Neural progenitor cell (in vitro differentiated cells): ENCODE measurements at places on chromosomes 7 and 10.

GRCh38 chr10:121899727-121900126 lies 28.1 kb downstream of the ATE1 start:
- no peak overlapping the region for H3K4me3 ChIP-seq
- H3K27me3 ChIP-seq = no peaks in the 10 kb centered on the region
- no peak overlapping the region for H3K27ac ChIP-seq
- H3K4me1 ChIP-seq = no peaks in the 10 kb centered on the region
- no peak for DNase-seq

DNA sequence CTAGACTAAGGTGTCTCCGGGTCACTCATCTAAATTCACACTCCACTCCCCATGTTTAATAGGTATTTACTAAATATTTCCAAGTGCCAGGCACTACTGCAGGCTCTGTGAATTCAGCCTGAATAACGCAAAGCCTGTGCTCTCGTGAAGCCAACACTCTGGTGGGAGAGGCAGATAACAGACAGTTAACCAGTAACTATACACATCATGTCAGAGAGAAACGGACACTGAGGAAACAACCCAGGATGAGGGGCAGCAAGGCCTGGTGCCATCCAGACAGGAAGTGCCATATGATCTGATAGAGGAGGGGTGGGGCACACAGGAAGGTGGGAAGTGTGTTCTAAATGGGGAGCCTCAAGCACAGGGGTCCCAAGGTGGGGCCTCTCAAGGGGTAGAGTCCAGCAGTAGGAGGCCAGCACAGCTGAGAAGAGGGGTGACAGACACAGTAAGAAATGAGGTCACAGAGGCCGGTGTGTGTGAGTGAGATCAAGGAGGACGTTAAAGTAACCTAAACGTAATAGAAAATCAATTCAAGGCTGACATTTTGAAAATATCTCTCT lies 85.3 kb downstream of the LARP4B start:
- H3K27me3 ChIP-seq = no peaks in the 10 kb centered on the region
- no peak overlapping the region for H3K4me3 ChIP-seq
- H3K4me1 ChIP-seq = no peaks in the 10 kb centered on the region
- H3K36me3 ChIP-seq = peaks cover 14% of the 10 kb centered on the region

- H3K4me3 ChIP-seq = no peak overlapping the region
- H3K4me1 ChIP-seq = no peaks in the 10 kb centered on the region
- no peaks in the 10 kb centered on the region for H3K36me3 ChIP-seq
- no peaks in the 10 kb centered on the region for H3K27me3 ChIP-seq
- no peak overlapping the region for H3K27ac ChIP-seq
Observed at GRCh38 chr10:32489901-32490300, 44.0 kb downstream of the CCDC7 start.

DNA sequence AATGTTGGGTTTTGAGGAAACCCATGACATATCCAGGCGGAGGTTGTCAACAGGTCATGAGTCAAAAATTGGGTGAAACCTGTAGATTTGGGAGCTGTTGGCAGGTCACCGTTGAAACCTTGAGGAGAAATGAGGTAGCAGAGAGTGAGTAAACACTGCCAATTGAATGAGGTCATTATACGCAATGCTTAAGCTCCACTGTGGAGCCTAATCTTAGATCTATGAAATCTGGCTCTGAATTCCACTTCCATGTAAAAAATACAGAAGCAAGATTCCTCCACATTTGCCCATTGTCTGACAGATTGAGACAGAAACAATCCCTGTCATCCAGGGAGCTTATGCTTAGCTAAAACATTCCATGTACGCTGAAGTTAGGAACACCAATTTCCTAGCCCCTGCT lies 76.0 kb upstream of the IL6 start:
- no peak for DNase-seq
- peaks cover 6% of the 10 kb centered on the region for H3K4me1 ChIP-seq
- H3K4me3 ChIP-seq = no peak overlapping the region
- H3K36me3 ChIP-seq = no peaks in the 10 kb centered on the region
- no peaks in the 10 kb centered on the region for H3K27me3 ChIP-seq

DNA sequence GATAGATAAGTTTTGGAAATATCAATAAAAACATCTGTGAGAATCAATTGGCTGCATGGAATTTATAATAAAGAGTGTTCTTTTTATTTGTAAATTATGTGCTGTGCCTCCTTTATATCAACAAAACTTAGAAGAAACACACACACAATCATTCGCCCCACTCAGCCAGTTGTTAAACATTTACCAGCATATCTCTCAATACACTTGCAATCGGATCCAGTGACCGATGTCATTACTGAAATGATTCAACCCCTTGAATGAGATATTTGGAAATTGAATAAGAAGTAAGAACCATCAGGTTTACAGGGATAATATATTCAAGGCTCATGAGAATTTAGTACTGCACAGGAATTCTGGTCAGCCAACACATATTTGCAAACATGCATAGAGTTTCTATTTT lies 35.6 kb downstream of the TAF3 start:
- no peak for DNase-seq
- H3K27ac ChIP-seq = no peak overlapping the region
- peaks cover 10% of the 10 kb centered on the region for H3K4me1 ChIP-seq
- H3K36me3 ChIP-seq = no peaks in the 10 kb centered on the region
- H3K27me3 ChIP-seq = no peaks in the 10 kb centered on the region

DNA sequence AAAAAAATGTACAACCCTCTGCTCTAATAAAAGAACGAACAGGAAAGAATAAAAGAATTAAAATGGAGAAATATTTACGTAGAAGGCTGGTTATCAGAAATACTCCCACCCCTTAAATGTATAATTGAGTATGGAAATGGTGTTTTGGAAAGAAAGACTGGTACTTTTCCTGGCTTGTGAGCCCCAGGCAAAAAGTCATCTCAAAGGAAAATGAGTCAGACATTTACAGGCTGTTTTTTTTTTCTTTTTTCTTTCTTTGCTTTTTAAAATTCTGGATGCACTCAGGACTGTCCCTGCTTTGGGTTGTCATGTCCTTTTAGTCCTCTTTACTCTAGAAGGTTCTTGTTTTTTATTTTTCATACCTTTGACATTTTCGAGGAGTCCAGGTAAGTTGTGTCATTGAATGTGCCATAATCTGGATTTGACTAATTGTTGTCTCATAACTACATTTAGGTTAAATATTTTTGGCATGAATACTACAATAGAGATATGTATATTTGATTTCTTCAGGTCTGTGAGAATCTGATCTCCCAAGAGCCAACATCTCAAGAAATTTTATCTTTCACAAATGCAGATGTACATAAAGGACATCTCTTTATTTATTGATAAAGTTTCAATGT lies 313.0 kb upstream of the GLI3 start:
- H3K27me3 ChIP-seq = no peaks in the 10 kb centered on the region
- no peak overlapping the region for H3K4me3 ChIP-seq

- peaks cover 16% of the 10 kb centered on the region for H3K4me1 ChIP-seq
- no peaks in the 10 kb centered on the region for H3K36me3 ChIP-seq
- H3K27me3 ChIP-seq = no peaks in the 10 kb centered on the region
- peak overlapping the region; percentile 72 for H3K4me3 ChIP-seq
Observed at GRCh38 chr7:98398567-98399372, 2.1 kb downstream of the BAIAP2L1 start.

- H3K4me3 ChIP-seq = no peak overlapping the region
- H3K4me1 ChIP-seq = no peaks in the 10 kb centered on the region
- no peaks in the 10 kb centered on the region for H3K36me3 ChIP-seq
- H3K27ac ChIP-seq = no peak overlapping the region
Observed at GRCh38 chr7:138727336-138728099, 26.4 kb upstream of the SVOPL start.

GRCh38 chr7:152914014-152914844 lies 154.7 kb downstream of the ACTR3B start:
- H3K4me1 ChIP-seq = peaks cover 13% of the 10 kb centered on the region
- no peaks in the 10 kb centered on the region for H3K27me3 ChIP-seq
- H3K36me3 ChIP-seq = no peaks in the 10 kb centered on the region
- H3K27ac ChIP-seq = no peak overlapping the region

DNA sequence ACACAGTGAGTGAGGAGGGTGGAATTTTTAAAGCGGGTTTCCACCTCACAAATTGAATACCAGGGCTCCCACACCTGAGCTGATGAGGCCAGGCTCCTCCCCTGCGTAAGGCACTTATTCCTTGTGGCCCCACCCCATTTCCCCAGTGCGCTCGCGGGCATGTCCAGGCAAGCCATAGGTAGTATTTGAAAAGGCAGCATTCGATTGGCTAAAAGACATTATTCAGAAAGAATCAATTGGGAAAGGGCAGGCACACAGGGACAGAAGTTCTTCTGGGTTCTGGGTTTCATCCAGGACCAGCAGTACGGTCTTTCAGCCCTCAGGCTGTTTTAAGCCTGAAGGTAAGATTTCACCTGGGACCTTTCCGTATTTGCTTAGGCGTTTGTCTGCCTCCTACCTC lies 222.3 kb downstream of the BBS9 start:
- no peaks in the 10 kb centered on the region for H3K27me3 ChIP-seq
- peak overlapping the region; percentile 35 for H3K4me3 ChIP-seq
- peak; percentile 18 for DNase-seq
- H3K4me1 ChIP-seq = peaks cover 9% of the 10 kb centered on the region
- no peak overlapping the region for H3K27ac ChIP-seq
- H3K36me3 ChIP-seq = no peaks in the 10 kb centered on the region

GRCh38 chr7:45606050-45606449 lies 31.9 kb downstream of the ADCY1 start:
- H3K4me1 ChIP-seq = no peaks in the 10 kb centered on the region
- H3K36me3 ChIP-seq = no peaks in the 10 kb centered on the region
- H3K27me3 ChIP-seq = no peaks in the 10 kb centered on the region
- no peak overlapping the region for H3K27ac ChIP-seq
- no peak overlapping the region for H3K4me3 ChIP-seq

GRCh38 chr10:89207801-89208551 lies 859 bp upstream of the CH25H start:
- H3K27ac ChIP-seq = no peak overlapping the region
- peaks cover 9% of the 10 kb centered on the region for H3K4me1 ChIP-seq
- peak; percentile 65 for DNase-seq
- H3K27me3 ChIP-seq = peaks cover 83% of the 10 kb centered on the region
- peak overlapping the region; percentile 48 for H3K4me3 ChIP-seq
- H3K36me3 ChIP-seq = no peaks in the 10 kb centered on the region

- H3K27ac ChIP-seq = no peak overlapping the region
- no peak for DNase-seq
- no peaks in the 10 kb centered on the region for H3K36me3 ChIP-seq
- peaks cover 10% of the 10 kb centered on the region for H3K27me3 ChIP-seq
- H3K4me3 ChIP-seq = no peak overlapping the region
Observed at GRCh38 chr7:150665896-150666295, 19.6 kb upstream of the GIMAP2 start.

DNA sequence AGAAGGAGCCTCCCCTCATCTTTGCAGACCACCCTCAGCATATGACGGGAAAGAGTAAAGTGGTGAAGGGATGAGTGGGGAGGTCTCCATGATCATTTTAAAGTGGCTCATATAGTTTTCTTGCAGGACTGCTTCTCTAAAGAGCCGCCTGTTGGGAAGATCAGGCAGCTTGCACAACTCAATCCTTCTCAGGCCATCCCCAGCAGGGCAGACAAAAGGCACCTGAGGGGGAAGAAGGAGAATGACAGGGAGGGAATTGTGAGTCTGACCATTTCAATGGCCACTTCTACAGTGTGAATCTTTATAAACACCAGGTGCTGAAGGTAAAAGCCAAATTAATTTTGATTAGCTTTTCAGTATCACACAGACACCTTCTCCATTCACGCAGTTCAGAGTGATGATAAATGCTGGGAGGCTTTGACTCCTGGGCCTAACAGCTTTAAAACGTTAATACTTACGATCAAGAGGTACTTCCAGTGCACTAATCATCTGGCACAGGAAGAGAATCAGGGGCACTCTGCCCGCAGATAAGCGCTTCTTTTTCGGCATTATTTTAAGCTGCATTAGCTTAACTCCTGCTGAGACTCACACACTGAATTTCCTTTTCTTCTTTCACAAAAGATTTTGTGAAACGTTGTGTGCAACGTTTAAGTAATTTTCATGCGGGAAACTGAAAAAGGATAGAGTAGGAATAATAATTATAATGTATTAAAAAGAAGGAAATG lies 109.5 kb upstream of the LAMB4 start:
- peak; percentile 69 for DNase-seq
- H3K27me3 ChIP-seq = no peaks in the 10 kb centered on the region
- no peaks in the 10 kb centered on the region for H3K36me3 ChIP-seq
- peak overlapping the region; percentile 62 for H3K27ac ChIP-seq
- peaks cover 67% of the 10 kb centered on the region for H3K4me1 ChIP-seq
- H3K4me3 ChIP-seq = peak overlapping the region; percentile 24

DNA sequence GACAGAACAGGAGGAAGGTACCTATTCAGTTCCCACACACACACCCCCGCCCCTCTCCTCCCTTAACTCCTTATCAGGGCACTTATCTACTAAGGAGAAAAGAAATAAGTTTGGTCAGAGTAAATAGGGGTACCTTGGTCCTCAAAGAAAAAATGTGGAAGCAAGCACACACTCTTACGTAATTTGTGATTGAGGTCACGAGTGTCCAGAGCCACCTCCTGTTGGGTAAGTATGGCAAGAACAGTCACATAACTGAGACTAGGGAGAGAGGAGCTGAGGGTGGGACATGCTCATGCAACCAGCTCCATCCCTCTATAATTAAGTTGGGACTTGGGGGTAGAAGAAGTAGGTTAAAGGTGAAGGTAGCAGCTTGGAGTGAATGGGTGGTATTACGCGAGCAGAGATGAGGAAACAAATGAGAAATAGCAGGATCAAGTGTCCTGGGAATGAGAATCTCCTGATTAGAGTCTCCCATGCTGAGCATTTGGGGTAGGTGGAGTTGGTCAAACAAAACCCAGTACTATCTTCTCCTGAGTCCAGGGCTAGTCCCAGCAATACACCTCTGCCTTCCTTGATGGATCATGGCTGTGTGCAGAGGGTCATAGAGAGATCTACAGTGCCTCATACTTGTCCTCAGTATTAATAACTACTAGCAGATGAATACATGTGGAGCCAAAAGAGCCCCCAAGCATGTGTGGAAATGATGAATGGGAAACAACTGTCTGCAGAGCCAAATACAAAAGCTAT lies 77.1 kb downstream of the GSAP start:
- H3K27me3 ChIP-seq = no peaks in the 10 kb centered on the region
- no peak overlapping the region for H3K4me3 ChIP-seq
- H3K4me1 ChIP-seq = no peaks in the 10 kb centered on the region
- H3K27ac ChIP-seq = no peak overlapping the region
- DNase-seq = no peak

GRCh38 chr7:105894131-105894530 lies 17.7 kb upstream of the ATXN7L1 start:
- no peak for DNase-seq
- no peaks in the 10 kb centered on the region for H3K36me3 ChIP-seq
- H3K4me3 ChIP-seq = no peak overlapping the region
- no peak overlapping the region for H3K27ac ChIP-seq
- no peaks in the 10 kb centered on the region for H3K4me1 ChIP-seq
- H3K27me3 ChIP-seq = no peaks in the 10 kb centered on the region

DNA sequence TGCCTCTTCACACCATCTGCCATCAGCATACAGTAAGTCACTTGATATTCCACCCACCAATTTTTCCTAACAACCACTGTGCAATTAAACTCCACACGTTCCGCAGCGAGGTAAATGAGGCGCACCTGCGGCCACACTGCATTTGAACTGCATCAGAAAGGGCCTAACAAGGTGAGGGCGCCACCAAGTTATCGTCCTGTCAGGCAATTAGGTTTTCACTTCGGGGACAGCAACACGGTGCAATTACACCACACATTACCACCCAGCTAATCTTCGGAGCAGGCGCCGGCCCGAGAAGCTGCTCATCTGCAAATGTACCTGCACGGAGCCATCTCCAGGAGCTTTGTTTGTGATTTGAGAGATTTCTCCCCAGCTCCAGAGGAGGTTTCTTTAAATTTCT lies 84.4 kb downstream of the EBF3 start:
- peaks cover 19% of the 10 kb centered on the region for H3K4me1 ChIP-seq
- DNase-seq = no peak
- no peaks in the 10 kb centered on the region for H3K27me3 ChIP-seq
- no peak overlapping the region for H3K27ac ChIP-seq
